ENCODE measurements at places on chromosomes 6 and 20.

DNA sequence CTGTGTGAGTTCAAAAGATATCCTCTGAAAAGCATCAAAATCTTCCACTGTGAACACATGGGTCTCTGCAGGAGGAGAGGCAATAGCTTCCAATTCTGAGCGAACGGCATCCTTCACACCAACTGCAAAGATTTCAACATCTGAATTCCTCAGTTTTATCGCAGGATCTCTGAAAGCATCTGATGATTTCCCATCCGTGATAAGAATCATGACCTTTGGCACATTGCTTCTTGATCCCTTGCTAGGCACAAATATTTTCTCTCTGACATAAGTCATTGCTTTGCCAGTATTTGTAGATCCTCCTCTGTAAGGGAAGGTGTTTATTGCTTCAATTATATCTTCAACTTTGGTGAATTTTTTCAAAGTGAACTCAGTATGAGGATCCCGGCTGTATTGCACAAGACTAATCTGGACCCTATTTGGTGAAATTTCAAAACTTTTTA lies 22.7 kb downstream of the COL12A1 start:
- DNase-seq: no peak

DNA sequence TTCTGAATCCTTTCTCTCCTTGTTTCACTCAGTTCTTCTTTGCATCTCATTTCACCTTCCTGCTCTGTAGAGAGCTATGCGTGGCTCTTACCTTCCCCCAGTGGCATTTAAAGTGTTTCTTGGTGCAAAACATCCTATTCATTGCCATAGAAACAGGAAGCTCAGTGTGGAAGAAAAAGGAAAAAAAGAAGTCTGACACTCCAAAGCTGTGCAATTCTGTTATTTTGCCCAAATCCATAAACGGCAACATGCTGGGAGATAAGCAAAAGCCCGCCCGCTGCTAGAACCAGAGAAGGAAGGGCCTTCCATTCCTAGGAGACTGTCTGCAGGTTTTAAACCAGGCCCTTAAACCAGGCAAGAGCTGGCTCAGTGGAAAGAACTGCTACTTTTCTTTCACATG lies 247.1 kb downstream of the HIVEP2 start:
- DNase-seq: no peak

DNA sequence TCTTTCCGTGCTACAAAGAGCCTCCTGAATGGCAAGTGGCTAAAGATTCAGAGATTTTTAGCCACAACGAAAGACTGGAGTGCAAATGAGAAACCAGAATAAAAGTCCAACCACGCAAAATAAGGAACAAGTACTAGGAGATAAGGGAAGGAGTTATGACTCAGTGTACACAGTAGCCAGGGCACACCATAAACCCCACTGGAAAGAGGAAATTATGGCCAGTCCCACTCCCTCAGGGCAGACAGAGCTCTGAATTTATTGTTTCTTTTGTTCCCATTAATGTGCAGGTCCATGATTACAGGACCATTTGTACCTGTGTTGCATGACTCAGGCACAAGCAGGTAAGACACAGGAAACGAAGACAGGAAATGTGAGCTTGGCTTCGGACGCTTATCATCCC lies 150.3 kb upstream of the PREP start:
- no peak for DNase-seq

- DNase-seq: no peak
Observed at GRCh38 chr20:1644101-1644962, 13.2 kb downstream of the SIRPG start.

DNA sequence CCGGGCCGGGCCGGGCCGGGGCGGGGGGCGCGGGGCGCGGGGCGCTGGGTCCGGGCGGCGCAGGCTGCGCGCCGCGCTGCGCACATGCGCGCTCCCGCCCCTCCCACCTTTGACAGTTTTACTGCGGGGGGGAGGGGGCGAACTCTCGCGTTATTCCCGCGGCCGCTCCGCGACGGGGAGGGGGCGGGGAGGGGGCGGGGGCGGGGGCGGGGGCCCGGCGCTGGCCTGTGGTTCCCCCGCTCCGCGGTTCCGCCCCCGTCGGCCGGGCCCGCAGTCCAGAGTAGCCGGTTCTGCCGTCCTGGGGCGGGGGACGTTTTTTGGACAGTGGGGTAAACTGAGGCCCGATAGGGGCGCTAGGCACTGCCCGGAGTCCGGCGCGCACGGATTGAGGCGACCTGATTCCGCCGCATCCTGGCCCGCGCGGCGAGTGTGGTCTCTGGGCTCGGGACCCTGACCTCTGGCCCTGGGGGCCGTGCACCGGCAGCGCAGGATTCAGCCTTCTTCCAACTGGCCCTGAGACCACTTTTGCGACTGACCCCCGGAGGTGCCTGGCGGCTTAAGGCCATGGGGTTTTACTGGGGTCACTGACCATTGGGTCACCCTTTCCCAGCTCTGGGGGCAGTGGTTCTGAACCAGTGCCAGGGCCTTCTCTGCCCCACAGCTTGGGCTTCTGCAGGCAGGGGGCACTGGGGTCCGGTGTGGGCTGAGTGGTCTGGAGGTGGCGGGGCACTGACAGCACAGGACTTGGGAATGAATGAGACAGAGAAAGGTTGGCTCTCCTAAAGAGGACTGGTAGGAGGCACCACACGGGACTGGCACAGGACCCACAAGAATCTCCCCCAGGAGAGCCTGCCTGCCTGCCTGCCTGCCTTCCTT lies at the start of gene ZNF512B:
ZNF512B (minus strand) TSS at position 93 of the 876 bp plus-strand sequence. CDS start 1,980 bp downstream, outside the sequence.
- DNase-seq: peak; percentile 75

- no peak for DNase-seq
Observed at GRCh38 chr6:88547768-88548167, 381.6 kb upstream of the CNR1 start.

GRCh38 chr6:81666481-81666880 lies 86.0 kb downstream of the TENT5A start:
- no peak for DNase-seq

- no peak for DNase-seq
Observed at GRCh38 chr6:34917626-34918285, 28.7 kb downstream of the ANKS1A start.

DNA sequence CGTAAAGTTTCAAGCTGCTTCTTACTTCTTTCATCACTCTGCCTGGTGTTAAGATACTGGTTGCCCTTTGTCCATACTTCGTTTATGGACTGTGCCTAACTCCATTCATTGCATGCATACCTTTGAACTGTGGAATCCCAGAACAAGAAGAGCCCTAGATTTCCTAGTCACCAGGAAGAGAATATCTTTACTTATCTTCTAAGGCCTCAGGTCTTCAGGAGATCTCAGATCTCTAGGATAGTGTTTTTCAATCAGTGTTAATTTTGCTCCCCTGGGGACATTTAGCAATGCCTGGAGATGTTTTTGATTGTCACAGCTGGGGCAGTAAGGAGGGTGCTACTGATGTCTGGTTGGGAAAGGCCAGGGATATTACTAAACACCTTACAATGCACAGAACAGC lies 35.5 kb upstream of the GJA1 start:
- DNase-seq: no peak

DNA sequence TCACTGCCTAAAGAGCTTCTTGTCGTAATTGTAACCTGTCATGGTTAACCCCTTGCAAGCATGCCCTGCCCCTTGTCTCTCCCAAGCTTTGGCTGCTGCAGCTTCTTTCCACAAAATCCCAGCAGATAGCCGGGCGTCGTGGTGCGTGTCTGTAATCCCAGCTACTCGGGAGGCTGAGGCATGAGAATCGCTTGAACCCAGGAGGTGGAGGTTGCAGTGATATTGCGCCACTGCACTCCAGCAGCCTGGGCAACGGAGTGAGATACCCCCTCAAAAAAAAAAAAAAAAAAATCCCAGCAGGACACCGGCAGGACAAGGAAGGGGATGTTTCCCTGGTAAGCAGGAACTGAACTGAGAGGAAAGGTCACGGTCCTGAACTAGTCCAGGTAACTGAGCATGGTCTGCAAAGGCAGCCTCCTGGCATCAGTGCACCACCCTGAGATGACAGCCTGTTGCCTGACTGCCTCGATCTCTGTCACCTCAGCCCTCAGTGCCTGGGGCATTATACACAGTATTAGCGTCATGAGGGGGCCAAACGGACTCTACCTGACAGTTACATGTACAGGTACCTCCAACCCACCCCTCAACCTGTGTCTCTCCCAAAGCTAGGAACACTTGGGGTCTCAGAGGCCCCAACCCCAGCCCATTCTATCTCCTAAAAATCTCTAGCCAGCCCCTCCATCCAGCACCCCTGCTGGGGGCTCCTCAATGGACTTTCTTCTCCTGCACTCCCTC lies 1.8 kb downstream of the LZTS3 start:
- DNase-seq: no peak

- DNase-seq: no peak
Observed at GRCh38 chr6:135267085-135267484, 86.0 kb downstream of the MYB start.

DNA sequence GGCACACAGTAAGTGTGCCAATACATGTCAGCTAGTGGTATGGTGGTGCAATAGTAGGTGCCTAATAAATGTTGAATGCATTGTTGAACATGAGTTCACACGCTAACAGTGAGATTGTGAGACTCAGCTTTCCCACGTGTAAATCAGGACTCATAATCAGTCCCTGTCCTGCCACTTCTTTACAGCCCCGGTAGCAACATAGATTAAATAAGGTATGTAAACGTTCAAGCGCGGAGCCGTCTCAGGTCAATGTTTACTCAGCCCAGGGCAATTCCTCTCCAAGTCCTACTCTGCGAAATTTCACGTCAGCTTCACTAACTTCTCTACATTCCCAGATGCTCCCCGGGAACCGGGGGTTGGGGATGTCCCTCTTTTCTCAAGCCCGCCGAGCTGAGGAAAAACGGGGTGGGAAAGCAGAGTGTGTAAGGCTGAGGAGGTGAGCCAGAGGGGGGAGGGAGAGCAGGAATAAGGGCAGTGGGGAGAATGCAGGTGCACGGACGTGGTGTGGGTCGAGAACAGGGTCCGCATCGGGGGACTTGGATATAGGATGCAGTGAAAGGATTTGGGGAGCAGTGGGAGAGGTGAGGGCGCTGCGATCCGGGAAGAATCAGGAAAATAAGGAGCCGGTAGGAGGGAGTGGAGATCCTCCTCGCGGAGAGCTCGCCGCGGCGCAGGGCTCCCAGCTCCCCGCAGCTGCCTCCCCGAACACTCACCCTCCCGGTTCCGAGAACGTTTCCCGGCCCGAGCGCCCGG lies 544 bp upstream of the TP53INP2 start:
- DNase-seq: peak; percentile 36

GRCh38 chr6:150409576-150410066 lies 40.8 kb downstream of the IYD start:
- DNase-seq: peak; percentile 29

- no peak for DNase-seq
Observed at GRCh38 chr6:83558975-83559374, 46.6 kb downstream of the PRSS35 start.

GRCh38 chr20:47854687-47855212 lies 69.5 kb upstream of the SULF2 start:
- peak; percentile 74 for DNase-seq

- DNase-seq: no peak
Observed at GRCh38 chr20:17304774-17305173, 77.9 kb downstream of the PCSK2 start.

DNA sequence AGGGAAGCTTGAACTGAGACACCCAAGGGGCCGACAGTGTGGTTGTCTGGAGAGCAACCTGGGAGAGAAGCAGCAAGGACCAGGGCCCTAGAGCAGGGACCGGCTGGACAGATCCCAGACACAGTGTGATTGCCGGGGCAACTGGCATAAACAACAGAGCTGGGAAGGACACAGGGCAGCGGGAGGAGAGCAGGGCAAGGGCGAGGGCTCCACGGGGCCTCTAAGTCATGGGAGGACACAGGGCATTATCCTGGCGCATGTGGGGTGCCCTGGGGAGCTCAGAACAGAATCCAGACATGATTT lies 31.1 kb upstream of the CCR6 start:
- DNase-seq: no peak

- no peak for DNase-seq
Observed at GRCh38 chr20:57756213-57756612, 46.4 kb upstream of the PMEPA1 start.

Data from cardiac fibroblast (primary cell).